ENCODE measurements at places on chromosomes 7 and 10.

DNA sequence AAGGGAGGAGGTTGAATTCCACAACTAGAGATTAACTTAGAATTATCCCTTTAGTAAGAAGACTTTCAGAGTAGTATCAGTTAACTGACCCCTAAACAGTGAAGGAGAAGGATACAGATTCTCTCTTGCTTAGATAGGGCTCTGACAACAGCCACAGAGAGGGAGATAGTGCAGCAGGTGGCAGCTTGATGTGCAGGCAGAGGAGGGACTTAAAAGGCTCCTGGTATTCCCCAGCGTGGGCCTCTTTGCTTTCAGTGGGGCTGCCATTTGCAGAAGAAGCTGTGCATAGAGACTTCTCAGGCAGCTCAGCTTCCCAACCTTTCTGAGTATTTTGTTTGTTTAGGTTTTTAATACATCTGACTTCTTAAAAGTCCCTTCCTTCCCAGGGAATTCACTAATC is 16.0 kb downstream of the FZD1 start:
- DNase-seq, result no peak

DNA sequence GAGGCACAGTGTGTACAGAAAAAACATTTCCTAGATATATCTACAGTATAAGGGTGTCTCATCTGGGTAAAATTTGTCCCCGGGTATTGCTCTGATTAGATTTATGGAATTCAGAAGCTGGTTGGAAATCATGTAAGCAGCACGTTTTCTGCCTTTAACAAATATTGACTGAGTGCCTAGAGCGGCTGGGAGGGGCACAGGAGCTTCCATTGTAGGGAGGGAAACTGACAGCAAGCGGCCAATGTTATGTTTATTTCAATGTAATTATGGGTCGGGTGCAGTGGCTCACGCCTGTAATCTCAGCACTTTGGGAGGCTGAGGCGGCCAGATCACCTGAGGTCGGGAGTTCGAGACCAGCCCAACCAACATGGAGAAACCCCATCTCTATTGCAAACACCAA is 4.4 kb upstream of the RFC2 start:
- DNase-seq, result no peak

DNA sequence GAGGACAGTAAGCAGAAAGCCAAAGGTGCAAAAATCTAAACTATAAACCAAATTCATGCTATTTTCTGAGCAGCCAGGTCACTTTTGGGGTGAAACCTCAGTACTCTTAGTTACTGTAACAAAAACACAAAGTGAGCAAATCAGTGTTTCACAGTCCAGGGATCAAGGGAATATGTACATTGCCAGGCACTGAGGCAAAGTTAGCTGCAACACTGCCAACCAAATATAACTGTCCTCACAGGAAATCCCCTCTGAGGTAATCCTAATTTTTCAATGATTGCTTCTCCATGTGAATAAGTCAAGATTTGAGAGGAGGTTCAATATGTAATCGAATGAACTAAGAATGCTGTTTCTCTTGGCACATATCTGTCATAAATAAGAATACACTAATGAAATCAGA is 229.7 kb downstream of the TSPAN12 start:
- no peak for DNase-seq

DNA sequence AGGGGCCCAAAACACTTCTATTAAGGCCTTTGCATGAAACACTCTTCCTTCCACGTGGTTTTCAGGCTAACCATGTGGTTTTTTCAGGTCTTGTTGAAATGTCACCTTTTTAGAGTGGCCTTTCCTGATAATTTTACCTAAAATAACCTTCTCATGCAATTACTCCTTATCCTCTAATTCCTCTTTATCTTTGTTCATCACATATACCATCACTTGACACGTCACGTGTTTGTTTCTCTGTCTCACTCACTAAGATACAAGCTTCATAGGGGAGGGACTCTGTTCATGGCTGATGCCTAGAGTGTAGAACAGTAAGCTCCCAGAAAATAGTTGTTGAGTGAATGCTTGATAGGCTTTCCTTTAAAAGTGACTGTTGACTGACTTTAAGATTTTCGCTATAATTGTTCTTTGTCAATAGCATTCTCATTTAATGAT is 63.7 kb downstream of the ST7 start:
- DNase-seq, result no peak
